ENCODE measurements at places on chromosomes 3 and 15.

DNA sequence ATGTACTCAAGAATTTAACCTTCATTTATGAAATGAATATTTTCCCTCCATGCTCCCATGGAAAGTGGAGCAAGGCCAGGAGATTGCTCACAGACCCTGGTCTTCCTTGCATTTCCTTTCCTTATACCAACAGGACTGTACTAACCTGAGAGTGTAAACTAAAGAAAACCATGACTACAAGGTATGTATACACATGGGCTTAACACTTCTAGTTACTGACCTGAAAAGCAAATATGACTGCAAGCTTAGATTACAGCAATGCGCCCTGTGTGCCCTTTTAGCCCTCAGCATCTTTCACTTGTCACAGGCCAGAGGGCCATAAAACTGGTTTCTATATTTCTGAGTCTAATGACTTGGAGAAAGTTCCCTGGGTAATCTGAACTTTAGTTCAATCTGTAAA, 52.1 kb downstream of the NEK10 start:
- DNase-seq, result no peak

DNA sequence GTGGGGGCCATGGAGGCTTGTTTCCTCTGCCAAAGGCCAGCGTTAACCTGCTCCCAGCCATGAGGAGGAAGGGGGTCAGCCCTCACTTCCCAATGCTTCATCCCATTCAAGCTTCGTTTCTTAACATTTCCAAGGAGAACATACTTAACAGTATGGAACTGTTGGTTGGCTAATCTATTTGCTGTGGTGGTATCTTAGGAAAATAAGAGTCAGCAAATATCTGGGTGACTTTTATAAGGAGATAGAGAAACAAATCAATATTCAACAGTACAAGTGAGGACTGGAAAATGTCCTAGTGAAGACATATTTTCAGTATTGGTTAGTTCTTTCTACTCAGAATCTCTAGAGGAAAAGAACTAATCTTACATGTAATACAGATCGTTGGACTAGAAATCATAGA, 223.8 kb upstream of the ARRDC4 start:
- no peak for DNase-seq

DNA sequence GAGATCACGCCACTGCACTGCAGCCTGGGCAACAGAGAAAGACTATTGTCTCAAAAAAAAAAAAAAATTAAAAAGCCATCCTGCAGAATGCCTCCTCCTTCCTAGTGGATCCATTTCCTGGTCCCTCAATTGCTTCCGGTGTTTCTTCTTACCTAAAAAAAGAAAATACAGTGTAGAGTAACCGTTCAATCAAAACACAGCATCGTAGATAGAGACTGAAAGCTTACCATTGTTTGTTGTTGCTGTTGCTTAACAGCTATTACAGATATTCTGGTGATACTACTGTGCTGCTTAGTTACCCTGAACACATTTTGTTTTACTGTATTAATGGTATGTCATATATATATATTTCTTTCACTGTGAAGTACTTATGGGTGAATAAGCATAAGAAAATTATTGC, 105.5 kb upstream of the LRRFIP2 start:
- DNase-seq, result no peak

DNA sequence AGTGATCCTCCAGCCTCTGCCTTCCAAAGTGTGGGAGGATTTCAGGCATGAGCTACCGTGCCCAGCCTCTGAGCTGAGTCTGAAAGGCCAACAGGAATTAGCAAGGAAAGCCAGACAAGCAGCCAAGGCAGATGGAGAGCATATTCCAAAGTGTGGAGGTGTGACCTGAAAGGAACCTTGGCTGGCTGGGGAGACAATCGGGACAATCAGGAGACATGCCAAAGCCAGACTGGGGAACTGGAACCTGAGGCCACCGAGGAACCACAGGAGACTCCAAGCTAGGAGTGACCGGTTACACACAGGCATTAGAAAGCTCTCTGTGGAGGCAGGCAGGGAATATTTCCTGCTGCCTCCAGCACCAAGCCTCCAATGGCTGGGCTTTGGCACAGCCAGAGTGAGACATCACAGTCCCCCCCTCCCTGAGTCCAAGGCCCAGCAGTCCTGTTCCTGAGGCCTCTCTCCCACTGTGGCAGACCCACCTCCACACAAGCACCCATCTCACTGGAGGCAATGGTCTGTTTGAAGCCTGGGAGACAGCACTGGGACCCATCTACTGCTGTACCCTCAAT, 4.5 kb upstream of the C15orf39 start:
- DNase-seq, result no peak
